ENCODE measurements at places on chromosomes 6 and 20.

DNA sequence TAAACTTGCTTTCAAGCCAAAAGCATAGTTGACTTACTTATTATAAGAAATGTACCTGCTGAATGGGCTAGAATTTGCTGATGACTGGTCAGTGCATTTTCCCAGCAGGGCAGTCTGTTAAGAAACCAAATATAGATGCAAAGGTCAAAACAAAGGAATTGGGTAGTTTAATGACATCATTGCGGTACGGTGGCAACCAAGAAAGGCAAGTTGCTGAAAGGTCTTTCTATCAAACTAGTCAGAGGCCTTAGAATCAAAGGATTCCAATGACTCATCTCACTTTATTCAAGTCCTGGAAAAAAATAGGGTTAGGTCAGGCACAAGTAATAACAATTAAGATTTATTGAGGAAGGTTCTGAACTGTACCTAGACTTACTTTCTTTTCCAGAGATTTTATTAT is 76.4 kb downstream of the KIZ start:
- DNase-seq, result peak; percentile 12

DNA sequence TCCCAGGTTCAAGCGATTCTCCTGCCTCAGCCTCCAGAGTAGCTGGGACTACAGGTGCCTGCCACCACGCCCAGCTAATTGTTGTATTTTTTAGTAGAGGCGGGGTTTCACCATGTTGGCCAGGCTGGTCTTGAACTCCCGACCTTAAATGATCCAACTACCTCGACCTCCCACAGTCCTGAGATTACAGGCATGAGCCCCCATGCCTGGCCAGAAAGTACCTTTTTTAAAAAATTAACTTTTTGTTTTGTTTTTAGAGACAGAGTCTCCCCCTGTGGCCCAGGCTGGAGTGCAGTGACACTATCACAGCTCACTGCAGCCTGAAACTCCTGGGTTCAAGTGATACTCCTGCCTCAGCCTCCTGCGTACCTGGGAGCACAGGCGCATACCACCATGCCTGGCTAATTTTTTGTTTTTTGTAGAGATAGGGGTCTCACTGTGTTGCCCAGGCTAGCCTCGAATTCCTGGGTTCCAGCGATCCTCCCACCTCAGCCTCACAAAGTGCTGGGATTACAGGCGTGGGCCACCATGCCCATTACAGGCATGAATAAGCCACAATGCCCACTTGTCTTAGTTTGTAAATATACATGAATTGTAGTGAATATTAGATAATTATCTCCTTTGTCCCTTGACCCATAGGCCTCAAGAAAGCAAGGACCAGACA is 17.4 kb upstream of the EEF1A1 start:
- DNase-seq, result no peak

- no peak for DNase-seq
Observed at GRCh38 chr20:39130627-39131026, 168.5 kb downstream of the DHX35 start.

- DNase-seq, result no peak
Observed at GRCh38 chr6:15409301-15410125, 163.6 kb downstream of the JARID2 start.

DNA sequence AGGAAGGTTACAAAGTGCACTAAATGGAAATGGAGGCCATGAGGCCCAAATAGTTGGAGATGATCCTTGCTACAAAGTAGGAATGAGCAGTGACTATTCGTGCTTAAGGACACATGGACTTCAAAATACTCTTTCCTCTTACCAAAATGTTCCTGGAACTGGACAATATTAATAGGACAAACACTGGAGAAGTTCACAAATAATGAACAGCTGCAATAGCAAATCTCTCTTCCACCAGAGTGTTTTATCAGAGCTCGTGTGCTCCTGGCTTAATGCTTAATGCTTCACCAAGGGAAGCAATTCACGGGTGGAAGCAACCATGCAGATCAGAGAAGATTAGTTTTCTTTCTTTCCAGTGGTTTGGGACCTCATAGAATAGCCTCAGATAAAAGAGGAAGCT is 435.4 kb downstream of the BCKDHB start:
- DNase-seq, result no peak

GRCh38 chr6:76776876-76777275 is 686.4 kb downstream of the HTR1B start:
- DNase-seq, result no peak

- no peak for DNase-seq
Observed at GRCh38 chr20:59819496-59820203, 113.8 kb downstream of the SYCP2 start.

GRCh38 chr6:37134396-37135191 is 35.4 kb upstream of the PIM1 start:
- DNase-seq, result peak; percentile 95

DNA sequence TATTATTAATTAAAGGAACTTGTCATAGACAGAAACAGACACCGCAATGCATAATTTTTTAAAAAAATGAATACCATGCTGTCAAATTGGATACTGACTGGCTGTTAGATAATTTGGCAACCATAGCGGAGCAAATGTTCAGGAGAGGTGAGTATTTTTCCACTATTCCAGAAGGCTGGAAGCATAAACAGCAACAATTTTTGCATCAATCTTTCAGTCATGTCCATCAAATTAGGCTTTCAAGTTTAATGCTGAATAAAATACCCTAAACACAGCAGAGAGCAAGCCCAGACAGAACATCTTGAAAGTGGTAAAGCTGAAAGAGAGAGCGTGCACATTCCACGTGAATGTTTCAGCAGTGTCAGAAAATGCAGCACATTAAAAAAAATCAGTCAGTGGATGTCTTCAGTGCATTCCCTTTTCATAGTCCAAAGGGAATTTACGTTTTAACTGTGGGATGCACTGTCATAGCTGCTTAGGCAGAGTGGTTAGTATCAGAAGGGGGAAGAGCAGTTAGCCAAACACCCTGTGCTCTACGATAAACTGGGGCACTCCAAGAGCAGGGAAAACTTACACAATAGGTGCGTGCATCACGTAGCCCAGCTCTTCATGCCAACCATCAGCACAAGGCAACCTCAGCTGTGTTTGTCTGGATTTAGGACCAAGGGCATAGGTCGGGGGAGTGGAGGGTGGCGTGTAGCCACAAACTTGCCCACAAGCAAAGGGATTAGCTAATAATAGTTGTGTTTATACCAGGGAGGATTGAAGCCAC is 116.2 kb upstream of the STMND1 start:
- DNase-seq, result peak; percentile 48
